Right renal pelvis (tissue), 4 donors: ENCODE measurements at places on chromosomes 7 and 10. TPM values are rescaled to one million over a fixed set of nuclear protein-coding genes. Genes with fewer than 3 reads are reported as not detected.

- DNase-seq, result no peak
These were observed 31.8 kb downstream of the KLRG2 start for GRCh38 chr7:139451638-139452037.

DNA sequence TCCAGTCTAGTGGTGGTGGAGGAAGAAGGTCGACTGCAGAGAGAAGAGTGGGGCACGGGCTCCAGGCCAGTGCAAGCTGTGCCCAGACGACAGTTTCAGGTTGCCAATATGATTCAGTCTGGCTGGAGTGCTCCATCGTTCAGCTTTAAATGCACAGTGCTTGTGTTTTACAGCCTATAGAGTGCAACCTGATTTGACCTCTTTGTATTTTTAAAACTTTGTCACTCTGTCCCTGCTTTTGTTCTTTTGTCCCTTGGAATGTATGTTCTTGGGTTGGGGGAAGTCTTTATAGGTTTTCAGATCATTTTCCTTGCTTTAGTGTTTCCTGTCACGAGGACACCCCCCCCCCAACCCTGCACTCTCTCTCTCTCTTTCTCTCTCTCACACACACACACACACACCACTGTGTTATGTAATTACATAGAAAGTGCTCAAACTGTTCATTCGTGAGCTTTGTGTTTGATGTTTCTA lies 198.0 kb downstream of the CAMK1D start:
- no peak for DNase-seq

SPDYE18 gene
- polyA plus RNA-seq, result 0.79 TPM

IGFBP1 gene
- 0.56 TPM for polyA plus RNA-seq

DNA sequence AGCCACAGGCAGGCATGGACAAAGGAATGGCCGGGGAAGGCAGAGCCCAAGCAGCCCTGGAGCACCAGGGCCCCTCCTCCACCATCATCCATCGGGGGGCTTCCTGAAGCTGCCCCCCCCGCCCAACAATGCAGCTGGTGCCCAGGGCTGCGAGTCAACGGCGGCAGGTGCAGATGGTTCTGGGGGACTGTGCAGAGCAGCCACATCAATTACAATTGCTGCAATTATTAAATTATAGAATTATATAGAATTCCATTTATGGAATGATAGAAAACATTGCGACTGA lies 28.3 kb downstream of the EBF3 start:
- DNase-seq, result no peak

GRCh38 chr10:1054684-1055083 lies 1.5 kb upstream of the WDR37 start:
- DNase-seq, result no peak

CTTNBP2 gene
- polyA plus RNA-seq, result 28.5 TPM

- DNase-seq, result no peak
These were observed 618.6 kb upstream of the MKI67 start for GRCh38 chr10:128744811-128745305.

DNA sequence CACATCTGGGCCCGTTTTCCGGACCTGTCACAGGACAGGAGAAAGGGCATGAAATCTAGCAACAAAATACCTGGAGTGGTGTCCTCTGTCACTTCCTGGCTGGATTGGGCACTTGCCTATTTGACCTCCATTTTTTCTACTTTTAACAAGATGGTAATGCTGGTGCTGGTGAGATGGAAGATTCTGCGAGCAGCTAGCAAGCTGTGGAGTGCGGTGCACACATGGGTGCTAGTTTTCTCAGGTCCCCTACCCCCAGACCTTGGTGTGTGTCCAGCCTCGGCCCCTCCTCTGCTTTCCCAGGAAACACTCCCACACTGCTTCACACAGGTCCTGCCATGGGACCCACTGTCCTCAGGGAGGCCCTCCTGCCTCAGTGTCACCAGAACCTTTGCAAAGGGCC lies 87.7 kb downstream of the WDR11 start:
- no peak for DNase-seq

DNA sequence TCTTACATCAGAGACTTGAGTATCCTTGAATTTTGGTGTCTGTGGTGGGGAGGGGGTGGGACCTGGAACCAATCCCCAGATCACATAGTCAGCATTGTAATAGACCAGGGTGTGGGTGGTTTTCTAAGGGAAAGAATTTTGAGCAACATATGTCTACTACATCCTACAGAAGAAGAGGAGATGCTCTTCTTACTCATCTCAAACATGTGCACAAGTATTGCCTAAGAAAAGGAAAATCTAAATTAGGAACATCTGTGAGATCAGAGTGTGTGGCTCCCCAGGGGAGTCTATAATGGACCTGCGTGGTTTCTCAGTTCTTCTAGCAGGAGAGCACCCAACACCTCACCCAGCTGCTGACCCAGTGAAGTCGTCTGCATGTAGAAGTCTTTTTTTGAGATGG lies 148.8 kb downstream of the CCDC3 start:
- no peak for DNase-seq

DNA sequence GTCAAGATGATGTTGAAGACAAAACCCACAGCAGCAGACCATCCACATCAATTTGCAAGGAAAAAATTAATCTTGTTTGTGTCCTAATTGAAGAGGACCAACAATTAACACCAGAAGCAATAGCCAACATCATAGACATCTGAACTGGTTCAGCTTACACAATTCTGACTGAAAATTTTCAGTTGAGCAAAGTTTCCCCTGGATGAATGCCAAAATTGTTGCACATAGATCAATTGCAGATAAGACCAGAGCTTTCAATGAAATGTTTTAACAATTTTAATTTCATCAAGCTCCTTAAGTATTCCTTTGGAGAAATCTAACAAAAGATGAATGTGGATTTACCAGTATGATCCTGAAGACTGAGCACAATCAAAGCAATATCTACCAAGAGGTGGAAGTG lies 168.6 kb downstream of the CTNNA3 start:
- DNase-seq, result no peak

DNA sequence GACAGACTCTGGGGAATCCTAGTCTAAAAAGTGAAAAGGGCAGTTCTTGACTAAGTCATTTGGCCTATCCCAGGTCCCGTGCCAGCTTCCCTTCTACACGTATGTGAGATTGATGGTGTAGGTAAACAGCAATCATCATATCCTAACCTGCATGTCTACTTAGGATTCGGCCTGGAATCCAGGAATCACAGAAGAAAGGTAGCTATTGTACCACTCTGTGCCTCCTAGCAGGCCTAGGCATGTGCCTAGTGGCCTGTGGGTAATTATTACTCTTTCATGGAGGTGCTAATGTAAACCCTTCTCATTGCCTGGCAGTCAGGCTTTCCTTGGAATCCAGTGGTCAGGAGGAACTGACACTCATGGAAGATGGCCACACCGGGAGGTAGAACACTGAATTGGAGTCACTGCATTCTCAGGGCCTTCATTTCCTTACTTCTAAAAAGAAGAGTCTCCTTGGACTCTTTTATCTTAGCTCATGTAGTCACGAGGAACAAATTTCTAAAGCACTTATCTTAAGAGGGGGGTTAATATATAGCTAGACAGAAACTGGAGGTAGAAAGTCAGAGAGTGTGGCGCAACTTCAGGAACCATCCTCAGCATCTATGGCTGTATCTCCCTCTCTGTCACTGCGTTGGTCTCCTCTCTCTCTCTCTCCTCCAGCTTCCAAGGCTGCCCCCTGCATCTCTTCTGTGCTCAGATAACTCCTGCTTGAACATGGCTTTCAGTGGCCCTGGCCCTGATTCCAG lies 122.5 kb downstream of the C1GALT1 start:
- DNase-seq, result no peak

GRCh38 chr10:91487911-91488582 lies 77.9 kb downstream of the HECTD2 start:
- no peak for DNase-seq

DNA sequence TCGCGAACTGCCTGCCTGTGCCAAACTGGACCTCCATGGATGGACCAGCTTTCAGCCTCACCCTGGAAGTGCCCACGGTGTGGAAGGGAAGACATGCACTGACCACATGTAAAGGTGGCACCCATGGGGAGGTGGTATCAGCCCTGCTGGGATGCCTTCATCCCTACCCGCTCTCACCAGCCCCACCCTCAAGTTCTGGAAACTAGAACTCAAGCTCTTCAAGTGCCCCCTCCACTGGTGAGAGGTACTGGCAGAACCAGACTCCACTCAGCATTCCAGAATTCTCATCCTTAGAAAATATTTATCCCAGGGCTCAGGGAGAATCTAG lies 5.9 kb downstream of the ZNF488 start:
- no peak for DNase-seq

DNA sequence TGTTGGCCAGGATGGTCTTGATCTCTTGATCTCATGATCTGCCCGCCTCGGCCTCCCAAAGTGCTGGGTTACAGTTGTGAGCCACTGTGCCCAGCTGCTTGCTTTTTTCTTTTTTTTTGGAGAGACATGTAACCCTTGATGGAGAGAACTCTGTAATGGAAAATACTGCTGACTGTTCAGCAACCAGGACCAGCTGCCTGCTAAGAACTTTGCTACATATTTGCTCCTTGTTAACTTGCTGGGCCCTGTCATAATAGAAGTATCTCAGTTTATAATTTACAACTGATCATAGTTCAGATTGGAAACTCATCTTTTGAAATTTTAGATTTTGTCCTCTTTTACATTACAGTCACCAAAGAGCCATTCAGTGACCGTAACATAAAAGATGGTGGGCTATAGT lies 34.9 kb downstream of the TASOR2 start:
- no peak for DNase-seq

DNA sequence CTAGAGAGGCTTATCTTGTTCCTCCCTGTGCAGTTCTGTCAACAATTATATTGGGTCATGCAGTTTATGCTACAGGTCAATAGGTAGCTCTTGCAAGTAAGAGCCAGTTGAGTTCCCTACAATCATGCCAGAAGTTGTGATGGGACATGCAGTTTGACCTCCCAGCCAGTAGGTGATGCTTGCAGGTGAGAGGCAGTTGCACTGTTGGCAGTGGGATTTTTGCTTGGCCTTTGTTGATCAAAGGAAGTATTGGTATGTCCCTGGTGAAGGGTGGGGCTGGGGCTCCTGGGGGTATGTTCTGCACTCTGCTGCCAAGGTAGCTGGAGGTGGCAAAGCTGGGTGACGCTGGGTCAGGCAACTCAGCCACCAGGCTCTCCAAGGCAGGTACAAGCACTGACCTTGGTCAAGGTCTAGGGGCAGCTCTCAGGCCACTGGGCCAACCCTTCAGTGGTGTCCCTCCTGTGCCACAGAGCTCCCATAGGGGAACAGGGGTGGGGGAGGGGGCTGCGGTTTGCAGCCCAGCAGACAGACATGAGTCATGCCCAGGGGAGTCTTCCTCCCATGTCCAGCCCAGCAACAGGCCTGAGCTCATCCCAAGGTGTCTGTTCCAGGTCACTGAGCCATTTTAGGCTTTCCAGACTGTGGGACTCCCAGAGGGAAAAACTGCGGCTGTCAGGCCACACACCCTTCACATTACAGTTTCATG lies 43.3 kb downstream of the MEOX2 start:
- no peak for DNase-seq

DNA sequence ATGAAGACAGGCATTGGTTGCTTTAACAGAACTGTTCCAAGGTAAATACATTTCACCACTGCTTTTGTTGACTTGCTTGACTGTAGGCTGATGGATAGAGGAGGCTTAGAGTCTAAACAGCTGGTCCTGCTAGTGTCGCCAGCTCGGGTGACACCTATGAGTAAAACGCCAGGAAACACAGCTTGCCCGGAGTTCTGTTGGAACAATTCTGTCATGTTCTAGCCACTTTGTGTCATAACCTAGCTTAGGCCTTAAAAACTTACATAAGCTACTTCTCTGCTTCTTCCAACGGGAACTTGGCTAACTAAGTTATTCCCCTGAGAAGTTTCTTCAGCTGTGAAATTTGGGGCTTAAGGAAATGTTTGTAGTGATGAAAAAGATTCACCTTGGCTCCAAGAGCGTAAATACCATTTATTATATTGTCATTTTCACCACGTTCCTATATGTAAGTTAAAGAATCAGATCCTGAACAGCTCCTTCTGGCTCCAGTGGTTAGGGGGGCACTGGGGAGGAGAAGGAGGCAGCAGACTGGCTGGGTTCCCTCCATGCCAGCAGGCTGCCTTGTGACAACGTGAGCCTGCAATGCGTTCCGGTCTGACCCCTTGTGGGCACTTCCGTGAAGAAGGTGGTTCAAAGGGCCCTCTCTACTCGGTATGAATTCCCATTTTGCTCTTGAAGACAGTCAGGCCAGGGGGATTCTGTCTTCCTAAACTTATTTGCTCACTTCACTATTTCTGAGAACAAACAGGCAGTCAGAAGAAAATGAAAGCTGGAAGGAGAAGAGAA lies 253.2 kb downstream of the BMPER start:
- no peak for DNase-seq

- no peak for DNase-seq
These were observed 105.5 kb downstream of the SEMA3D start for GRCh38 chr7:85081392-85081791.

CALCR gene
- 1.5 TPM for polyA plus RNA-seq

GIMAP1 gene
- polyA plus RNA-seq, result 3.4 TPM

GRCh38 chr10:26090762-26091161 lies 125.8 kb upstream of the GAD2 start:
- DNase-seq, result no peak

DNAH11 gene
- polyA plus RNA-seq, result 2.4 TPM

CAV1 gene
- 34.1 TPM for polyA plus RNA-seq

DNA sequence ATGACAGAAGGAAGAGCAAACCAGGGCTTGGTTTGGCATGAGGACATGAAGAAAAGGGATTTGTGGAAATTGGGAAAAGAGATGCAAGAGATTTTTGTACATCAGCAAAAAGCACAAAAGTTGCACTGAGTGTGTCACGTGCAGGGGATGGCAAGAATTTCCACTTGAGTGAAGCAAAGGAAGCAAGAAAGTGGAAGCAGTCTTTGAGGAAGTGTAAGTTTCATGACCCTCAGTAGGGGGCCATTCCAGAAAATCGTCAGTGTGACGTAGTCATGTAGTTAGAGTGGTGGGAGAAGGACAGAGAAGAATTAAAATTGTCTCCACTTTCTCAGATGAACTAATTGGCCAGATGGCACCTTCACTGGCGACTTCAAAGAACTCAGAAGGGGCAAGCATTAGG lies 123.3 kb upstream of the FZD1 start:
- no peak for DNase-seq

LRRD1 gene
- polyA plus RNA-seq, result 0.24 TPM

ANLN gene
- polyA plus RNA-seq, result 27.4 TPM
